ENCODE measurements at places on chromosomes 1 and 21.
A peak's percentile ranks its signal among the peaks of the same experiment; 100 is the strongest.

- DNase-seq: no peak
Measured at GRCh38 chr1:160260406-160261382, 1.7 kb downstream of the DCAF8 start.

DNA sequence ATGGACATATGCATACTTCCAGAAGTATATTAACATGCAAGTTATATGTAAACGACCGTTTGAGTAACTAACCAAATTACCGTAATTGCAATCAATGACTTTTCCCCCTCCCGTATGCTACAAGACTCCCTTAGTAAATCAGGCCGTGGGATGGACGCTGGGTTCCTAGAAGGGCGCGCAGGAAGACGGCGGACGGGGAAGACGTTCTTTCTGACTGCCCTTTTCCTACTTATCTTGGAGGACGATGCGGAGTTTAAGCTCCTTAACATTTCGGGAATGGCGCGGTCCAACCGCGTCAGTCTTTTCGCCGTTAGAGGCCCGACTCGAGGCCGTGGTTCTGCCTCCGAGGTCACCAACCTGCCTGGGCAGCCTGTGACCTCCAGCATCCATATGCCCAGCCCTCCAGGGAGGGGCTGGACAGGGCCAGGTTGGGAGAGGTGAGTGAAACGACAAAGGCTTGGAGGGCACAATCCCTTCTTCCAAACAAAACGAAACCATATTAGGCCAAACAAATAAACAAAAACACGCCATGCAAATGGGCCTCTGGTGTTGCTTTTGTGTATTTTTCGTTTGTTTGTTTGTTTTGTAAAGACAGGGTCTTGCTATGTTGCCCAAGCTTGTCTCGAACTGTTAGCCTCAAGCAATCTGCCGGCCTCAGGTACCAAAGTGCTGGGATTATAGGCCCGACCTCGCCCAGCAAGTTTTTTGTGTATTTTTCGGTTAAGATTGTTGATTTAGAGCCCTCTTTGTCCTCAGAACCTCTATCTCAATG, 873 bp upstream of the PI4KB start:
- DNase-seq: no peak

DNA sequence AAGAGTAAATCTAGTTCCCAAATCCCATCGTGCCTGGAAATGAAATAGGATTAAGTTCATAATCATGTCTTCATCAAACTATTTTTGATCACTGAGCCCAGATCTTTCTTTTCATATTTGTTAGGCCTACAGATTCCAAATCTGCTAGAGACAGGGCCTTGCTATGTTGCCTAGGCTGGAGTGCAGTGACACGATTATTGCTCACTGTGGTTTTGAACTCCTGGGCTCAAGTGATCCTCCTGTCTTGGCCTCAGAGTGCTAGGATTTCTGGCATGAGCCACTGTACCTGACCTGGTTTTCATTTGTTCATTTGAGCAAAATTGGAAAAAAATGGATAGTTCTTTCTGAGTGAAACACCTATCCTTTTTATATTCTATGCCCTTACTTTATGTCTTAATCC, 28.0 kb upstream of the DIPK1A start:
- DNase-seq: no peak

DNA sequence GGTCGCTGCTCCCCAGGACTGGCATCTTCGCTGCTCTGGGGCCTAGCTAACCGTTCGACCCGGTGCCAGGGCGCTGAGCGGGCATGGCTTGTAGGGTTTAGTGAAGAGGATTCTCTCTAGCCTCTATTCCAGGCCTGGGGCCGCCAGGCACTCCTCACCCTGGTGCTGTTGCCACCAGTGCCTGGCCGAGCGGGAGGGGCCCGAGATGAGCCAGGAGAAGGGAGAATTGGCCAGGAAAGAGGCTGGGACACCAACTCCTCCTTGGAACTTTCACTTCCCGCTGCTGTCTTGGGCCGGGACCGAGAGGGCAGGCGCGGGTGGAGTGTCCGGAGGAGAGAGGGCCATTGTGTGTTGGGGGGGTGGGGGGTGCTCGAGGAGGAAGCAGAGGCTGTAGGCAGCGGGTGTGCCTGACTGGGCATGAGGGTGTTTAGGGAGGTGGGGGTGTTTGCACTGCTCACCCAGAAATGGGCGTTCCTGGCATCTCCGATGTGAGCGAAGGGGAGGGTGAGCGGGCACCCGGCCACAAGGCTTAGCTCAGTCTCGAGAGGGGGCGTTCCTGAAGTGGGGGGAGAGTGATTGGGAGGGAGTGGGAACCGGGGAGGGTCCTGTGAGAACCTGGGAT, 772 bp downstream of the ADAM15 start:
- DNase-seq: no peak

- no peak for DNase-seq
Measured at GRCh38 chr1:190169311-190170067, 308.2 kb downstream of the BRINP3 start.

DNA sequence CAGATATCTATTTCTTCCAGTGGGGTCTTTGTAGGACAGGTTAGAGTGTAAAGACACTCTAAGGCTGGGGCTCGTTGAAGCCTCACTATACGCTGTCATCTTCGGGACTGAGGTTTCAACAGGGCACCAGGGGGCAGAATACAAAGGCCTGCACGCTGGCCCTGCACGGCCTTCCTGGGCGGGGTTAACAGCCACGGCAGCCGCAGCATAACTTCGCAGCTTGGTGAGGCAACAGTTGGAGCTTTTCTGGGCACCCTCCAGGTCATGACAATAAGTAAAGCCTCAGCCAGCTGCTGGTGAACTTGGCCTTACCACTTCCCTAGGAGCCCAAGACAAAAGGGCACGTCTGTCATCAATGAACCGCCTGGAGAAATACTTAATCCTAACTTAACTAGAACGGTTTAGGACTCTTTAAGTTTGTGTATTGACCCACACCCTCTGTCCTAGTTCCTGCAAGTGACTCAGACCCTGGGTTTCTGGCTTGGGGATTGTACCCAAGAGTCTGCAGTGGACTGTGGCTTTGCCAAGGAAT, 2.3 kb upstream of the RUNX1 start:
- DNase-seq: no peak

DNA sequence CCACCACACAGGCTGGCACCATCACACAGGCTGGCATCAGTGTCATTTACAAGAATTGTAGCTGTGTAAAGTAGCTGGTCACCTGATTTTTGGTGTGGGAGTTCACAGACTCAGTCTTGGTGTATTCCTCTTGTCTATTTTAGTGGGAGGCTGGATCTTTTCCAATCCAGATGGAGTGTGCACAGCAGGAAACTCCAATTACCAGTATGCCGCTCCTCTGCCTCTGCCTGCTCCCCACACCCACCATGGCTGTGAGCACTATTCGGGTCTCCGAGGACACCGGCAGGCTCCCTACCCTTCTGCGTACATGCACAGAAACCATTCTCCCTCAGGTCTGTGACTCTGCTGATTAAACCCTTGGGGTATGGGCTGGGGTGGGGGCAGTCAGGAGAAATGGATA, 24.2 kb downstream of the TBX19 start:
- DNase-seq: no peak

- DNase-seq: no peak
Measured at GRCh38 chr1:25680701-25681100, 64.1 kb downstream of the MAN1C1 start.

- no peak for DNase-seq
Measured at GRCh38 chr21:35366394-35367080, 317.4 kb upstream of the RUNX1 start.

GRCh38 chr1:58233729-58234128, 312.8 kb downstream of the OMA1 start:
- no peak for DNase-seq

GRCh38 chr1:217620814-217621213, 10.1 kb downstream of the GPATCH2 start:
- no peak for DNase-seq

DNA sequence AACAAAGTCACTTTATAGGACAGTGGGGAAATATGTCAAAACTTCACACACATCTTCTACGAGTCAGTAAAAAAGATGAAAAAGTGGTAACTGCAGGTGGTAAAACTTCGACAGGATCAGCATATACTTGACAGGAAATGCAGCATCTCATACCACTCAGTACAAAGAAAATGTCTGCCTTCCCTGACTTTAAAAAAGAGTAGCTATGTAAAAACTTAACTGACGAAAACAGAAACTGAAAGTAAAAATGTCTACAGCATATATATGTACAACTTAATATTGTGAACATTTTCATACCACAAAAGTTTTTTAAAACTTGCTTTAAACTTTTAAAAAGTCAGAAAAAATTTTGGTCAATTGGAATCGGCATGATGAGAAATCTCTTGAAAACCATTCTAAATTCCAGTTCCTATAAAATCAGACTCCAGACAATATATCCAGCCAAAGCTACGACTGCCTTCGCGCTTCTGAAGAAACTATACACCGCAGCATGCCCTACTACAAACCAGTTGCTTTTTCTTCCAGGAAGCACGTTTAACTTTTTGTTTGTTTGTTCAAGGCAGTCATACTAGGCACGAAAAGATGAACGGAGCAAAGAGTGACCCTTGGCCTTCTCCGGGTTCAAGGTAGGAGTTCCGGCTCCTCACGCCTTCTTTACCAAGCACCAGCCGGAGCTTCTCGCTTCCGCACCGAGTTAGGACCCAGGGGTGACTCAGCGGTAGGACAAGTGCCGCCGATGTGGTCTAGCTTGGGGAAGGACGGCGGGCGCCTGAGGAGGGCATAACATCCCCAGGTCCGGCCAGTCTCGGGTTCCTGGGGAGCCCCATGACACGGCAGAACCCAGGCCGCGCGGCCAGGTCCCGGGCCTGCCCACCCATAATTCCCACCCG, 612 bp downstream of the PSMA5 start:
- DNase-seq: peak; percentile 37

GRCh38 chr1:1926886-1927660, 8.0 kb upstream of the TMEM52 start:
- DNase-seq: no peak

DNA sequence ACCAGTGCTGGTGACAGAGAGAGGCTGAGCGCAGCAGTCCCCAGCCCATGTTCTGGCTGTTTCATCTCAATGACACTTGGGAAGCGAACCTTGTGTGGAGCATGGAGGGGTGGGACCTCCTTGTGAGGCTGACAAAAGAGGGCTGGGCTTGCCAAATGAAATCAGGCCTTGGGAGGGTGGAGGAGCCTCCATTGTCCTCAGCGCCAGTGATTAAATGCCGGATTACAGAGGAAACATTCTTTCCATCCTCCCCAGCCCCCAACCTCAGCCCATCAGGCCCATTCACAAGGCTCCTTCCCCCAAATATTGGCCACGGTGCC, 63.3 kb upstream of the PAXBP1 start:
- DNase-seq: no peak

GRCh38 chr21:38159355-38159754, 97.4 kb upstream of the KCNJ15 start:
- DNase-seq: peak; percentile 21

- DNase-seq: no peak
Measured at GRCh38 chr21:33042812-33043211, 17.1 kb downstream of the OLIG2 start.

DNA sequence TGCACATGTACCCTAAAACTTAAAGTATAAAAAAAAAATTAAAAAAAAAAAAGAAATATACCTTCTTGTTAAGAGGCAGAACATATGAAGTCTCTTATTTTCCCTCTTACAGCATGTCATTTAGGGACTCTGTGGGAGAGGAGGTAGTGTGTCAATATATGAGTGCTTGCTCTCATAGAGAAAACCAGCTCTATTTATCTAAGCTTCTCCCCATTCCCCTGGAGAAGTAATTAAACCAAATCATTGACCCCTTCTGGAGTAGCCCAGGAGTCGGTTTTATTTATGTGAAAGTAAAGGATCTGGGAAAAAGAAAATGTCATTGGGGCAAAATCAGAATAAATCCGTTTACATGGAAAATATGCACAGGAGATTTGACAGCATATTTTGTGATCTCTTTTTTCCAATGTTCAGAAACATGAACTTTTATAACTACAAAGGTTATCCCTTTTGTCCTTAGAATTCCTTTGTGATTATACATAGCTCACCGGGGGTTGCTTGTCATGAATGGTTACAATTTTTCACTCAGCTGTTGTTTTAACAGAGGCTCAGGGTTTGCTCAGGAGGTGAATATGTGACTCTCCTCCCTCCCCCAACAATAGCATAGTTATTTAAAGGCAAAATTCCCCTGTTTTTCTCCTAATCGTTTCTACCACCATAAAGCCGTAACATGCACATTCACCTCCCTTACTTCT, 114.5 kb upstream of the C1orf21 start:
- no peak for DNase-seq

DNA sequence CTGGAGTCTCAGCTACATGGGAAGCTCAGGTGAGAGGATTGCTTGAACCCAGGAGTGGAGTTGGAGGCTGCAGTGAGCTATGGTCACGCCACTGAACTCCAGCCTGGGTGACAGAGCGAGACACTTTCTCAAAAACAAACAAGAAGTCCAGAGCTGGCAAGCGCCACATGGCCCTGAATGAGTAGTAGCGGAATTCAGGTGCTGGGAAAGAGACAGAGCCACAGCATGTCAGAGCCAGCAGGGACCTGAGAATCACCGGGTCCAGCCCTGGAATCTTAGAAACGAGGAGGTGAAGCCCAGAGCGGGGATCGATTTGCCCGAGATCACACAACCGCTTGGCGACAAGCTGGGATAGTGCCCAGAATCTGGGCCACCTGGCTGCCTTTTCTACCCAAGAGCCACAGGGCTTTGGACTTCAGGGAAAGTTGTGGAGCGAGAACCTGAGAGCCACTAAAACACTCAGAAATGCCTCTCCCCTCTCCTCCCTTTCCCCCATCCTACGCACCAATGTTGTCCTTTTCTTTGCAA, 9.8 kb downstream of the ARL8A start:
- no peak for DNase-seq

GRCh38 chr1:204112876-204113730, 38.7 kb downstream of the ETNK2 start:
- no peak for DNase-seq

DNA sequence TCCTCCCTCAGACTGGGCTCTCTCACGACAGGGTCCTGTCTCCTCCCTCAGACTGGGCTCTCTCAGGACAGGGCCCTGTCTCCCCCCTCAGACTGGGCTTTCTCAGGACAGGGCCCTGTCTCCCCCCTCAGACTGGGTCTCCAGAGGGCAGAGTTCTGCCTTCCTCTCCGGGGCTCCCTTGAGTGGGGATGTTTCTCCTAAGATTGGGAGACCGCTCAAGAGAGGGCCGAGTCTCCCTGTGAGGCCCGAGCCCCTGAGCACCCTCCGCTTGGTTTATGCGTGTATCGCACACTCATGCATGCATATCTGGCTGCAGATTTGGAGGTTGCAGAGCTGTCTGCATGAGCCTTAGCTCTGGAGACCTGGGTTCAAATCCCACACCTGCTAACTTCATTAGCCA, 39.3 kb upstream of the CSF3R start:
- no peak for DNase-seq

DNA sequence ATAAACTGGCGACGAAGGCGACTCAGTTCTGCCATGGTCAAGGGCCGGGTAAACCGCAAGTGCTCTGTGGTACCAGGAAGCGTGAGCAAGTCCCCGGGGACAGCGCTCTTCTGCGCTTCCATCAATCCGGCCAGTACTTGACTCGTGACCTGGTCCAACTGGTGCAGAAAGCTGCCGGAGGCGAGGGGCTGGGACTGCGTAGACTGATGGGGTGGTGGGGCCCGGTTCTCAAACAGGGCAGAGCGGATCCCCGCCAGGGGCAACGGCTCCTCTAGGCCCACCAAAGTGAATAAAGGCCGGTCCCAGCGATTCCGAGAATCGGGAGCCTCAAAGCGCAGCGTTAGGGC, 852 bp downstream of the KTI12 start:
- no peak for DNase-seq
